Stimulated activated CD4-positive, alpha-beta T cell treated with anti-CD3 and anti-CD28 coated beads, Interleukin-1b, Interleukin-23, amount 100 ng/mL, for 1 hour (primary cell): ENCODE measurements at places on chromosomes 3 and 15.

DNA sequence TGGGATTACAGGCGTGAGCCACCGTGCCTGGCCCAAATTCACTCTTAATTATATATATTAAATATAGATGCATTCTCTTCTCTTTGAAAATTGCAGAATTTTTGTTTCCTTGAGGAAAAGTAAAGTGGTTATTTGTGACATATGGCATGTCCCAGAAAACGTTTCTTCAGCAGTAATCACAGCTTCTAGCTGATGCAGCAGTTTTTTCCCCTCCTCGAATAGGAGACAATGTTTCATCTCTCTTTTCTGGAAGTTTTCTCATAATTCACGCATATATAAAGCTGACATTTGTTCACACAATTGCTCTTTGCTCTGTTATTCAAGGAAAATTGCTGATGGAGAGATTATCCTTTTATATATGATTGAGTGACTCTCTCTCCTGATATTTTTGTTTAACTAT lies 99.8 kb downstream of the SERPINI1 start:
- DNase-seq = no peak

DNA sequence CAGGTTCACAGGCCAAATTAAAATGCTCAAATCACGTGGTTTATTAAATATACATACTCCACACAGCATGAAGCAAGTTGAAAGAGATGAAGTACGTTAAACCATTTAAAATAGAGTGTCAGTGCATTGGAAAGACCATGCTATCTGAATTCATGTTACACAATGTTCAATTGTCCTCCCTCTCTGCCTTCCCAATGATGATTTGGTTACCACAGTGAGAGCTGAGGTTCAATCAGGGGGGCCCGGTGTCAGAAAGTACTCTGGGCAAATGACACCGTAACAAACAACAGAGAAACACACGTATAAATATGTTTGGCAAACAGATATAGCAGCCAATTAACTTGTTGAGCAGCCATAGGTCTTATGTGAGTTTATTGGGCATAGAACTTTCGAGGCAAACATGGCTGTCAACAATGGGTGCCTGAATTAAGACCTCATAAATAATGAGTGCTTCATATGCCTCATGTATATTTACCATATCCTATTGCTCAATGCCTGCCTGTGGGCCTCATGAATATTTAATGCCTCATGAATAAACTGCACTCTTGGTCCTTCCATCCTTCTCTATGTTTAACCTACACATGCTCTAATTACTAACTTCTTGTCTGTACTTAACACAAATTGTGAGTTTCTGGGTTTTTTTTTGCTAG lies 641.5 kb downstream of the PLOD2 start:
- no peak for DNase-seq

DNA sequence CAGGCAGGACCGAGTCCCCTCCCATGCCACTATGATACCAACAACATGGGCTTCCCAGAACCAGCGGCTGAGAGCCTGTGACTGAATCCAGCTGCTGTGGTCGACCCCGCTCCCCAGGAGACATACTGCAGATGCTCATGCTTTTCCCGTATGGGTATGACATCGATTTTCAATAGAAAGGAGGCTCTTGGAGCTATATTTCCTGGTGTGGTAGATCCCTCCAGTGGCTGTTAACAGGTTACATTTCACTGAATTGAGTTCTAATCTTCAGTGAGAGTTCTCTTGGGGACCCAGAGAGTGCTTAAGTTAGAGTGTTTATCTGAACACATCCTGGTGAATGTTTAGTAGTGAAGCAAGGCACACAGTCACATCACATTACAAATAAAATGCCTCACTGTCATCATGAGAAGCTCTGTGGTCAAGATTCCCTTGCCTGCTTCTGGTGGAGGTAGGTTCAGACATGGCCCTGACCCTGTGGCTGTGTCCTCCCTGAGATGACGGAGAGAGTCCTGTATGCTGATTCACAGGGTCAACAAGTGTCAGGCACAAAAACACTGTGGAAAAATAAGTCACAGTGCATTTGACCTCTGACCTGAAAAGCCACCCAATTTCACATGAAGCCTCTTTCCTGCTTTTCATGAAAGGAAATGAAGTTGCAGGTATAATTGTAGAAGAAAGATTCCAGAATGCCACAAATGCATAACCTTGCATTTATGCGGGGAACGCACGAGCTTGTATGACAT lies 110.9 kb downstream of the GABRG3 start:
- no peak for DNase-seq

DNA sequence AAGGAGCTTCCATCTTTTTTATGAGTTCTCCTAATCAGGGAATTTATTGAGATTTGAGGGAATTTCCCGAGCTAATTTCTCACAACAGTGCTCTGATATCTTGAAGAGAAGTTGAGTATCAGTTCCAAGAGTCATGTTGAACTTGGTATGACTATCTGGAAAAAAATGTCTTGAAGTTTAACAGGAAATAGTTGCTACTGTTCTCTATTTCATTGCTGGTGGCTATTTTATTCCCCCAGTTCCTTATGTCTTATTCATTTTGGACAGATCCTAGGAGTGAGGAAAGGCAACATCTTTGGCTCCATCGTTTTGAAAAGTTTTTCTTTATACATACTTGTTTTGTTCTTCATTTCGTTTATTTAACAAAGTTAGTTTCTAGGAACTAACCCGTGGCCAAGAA lies 307.8 kb upstream of the AGTR1 start:
- DNase-seq = no peak

DNA sequence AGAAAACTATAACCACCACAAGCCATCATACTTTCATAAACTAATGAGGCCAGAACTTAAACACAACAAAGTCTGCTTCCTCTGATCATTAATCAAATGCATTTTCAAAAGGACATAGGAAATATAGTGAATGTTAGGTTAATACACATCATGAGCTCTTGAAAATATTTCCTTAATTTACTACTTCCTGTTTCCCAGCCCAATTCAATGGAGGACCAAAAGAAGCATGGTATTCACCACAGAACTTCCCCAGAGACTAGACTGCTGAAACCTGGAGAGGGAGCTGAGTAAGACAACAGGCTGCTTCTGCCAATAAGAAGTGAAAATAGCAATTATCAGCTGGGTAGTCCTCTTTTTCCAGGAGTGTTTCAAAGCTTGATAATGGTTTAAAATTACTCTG lies 250.3 kb downstream of the ULK4 start:
- no peak for DNase-seq

DNA sequence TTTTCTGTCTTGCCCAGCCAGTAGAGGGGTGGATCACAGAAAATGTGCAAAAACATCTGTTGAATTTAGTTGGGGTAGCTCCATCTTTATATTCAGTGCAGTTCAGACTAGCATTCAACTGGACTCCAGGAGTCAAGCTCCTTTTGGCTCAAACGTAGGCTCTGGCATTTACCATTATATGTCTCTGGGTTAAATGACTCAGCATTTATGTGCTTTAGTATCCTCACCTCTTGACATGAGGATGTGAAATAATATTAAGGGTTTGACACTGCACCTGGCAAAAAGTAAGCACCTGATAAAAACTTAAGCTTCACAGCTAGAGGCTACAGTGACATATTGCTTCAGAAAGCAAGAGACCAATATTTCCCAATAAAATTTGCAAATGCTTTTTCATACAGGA lies 14.8 kb downstream of the PRC1 start:
- no peak for DNase-seq

GRCh38 chr15:100612539-100612938 lies 10.2 kb downstream of the ASB7 start:
- DNase-seq = no peak

- no peak for DNase-seq
These were observed 226.1 kb downstream of the TLE3 start for GRCh38 chr15:69871511-69872134.

- no peak for DNase-seq
These were observed 89.6 kb upstream of the VEPH1 start for GRCh38 chr3:157592769-157593168.

- DNase-seq = no peak
These were observed at the start of gene ACTC1 for GRCh38 chr15:34795267-34796081. Gene ACTC1, minus strand, starts transcription at chr15:34795549. Its CDS starts 741 bp downstream, at chr15:34794808.

DNA sequence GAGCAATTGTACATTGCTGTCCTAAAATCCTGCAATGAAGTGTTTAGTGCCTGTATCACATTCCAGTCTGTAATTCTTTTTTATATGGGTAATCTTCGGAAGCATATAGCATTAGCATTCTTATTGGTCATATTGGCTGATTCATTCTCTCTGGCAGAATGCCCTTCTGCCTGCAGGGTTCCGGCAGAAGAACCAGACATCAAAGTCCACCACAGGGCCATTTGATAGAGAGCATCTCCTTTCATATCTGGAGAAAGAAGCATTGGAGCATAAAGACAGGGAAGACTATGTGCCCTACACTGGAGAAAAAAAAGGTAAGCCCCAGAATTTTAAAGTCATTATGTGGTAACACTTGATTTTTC lies 39.6 kb downstream of the TMOD3 start:
- DNase-seq = no peak

GRCh38 chr15:35944945-35945585 lies 399.1 kb upstream of the DPH6 start:
- DNase-seq = no peak

DNA sequence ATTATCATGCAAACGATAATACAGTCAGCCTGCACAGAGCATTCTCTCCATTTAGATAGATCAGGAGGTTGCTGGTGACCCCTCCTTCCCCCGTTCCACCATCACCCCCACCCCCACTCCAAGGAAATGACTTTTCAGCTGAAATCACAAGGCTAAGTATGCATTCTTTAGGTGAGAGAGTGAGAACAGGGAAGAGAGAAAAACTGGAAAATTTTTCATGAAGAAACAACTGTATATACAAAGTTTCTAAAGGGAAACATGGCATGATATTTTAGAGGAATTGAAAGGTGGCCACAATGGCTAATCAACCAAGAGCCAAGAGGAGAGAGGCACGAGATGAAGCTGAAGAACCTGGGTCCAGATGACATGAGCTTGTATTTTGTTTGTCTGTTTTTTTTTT lies 22.2 kb downstream of the BCL2A1 start:
- no peak for DNase-seq

DNA sequence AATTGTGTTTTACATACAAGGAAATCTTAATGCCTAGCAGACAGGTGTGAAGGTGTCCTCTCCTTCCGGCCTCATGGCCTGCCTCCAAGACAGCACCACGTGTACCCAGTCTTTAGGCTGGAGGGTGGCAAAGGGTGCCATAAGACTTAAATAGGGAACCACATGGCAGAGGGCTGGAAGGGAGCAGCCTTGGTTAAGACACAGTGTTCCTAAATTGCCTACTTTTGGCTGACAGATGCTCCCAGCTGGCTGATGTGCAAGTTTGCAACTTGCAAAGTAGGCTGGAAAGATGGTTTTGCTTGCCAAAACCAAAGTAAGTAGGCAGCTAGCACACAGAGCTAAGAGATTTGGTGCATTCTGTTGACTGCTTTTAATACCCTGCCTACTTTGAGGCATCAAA lies 45.2 kb downstream of the CCNB2 start:
- DNase-seq = no peak

DNA sequence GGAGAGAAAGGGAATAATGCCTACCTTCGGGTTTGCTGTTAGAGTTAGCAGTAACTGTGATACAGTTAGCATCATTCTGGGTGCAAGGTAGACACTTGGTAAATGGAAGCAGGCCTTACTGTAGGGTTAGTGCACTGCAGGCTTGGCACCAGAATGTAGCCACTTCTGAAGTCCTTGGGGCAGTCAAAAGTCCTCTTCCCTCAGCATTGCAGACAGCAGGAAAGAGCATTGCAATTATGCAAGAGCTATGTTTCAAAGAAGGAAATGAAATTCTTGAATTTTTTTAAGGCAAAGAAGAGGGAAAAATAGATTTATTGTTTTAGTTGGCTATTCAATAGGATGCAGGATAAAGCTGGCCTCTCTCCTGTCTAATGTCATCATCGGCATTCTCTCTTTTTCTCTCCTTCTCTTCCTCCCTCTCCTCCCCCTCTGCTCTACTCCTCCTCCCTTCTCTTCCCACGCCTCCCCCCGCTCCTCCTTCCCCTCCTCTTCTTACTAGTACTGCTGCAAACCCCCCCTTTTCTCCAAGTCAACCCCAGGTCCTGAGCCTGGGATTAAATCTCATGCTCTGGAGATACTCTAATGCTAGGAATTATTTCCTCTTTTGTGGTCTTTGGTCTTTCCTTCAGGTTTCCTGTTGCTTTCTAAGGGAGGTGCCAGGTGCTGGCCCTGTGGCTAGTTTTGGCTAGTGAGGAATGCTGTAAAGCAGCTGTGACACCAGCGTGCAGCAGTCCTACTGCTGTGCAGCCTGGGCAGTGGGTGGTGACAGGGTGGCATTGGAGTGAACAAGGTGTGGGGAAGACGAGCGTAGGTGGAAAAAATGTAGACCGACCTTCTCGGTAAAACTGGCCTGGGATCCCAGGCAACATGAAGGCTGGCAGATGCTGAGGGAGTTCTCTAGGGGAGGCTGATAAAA lies 21.7 kb downstream of the EEFSEC start:
- DNase-seq = no peak

- DNase-seq = no peak
These were observed 58.9 kb downstream of the TMEM108 start for GRCh38 chr3:133096900-133097613.

DNA sequence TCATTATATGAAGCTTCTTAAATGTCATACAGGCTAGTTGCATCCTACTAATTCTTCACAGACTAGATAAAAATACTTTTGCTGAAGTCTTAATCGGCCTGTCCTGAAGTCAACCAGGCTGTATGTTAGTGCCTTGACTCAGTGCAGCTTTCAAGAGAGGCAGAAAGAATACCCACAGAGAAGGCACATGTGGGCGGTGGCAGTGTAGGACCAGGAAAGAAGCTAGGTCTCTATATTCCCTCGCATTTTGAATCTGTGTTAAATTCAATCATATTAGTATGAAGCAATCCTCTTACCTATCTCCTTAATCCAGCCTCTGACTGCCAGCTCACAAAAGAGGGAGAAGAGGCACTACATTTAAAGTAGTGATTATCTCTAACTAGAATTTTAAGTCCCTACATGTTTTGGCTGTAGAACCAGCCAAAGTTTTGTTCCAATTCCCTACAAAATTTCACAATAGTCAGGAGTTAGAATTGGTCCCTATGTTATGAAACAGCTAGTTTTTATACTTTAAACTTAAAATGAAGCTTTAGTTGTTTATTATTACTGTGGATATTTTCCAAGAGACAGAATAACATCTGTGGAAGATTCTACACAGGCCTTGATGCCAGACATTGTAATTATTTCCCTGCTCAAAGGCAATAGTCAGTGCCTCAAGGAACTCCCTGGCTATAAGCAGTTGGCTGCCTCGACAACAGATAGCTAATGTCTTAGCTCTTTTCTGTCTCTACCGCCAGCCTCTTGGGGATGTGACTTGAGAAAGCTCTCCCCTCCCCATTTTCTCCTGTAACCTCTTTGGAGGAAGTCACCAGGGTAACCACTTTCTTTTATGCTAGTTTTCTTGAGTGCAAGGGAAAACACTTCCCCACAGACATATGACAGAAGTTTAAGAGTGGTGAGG lies 31.9 kb downstream of the CRTC3 start:
- no peak for DNase-seq
